ENCODE measurements at places on chromosomes 7 and 10. TPM values are rescaled to one million over a fixed set of nuclear protein-coding genes. Genes with fewer than 3 reads are reported as not detected.
A peak's percentile ranks its signal among the peaks of the same experiment; 100 is the strongest.

The NAT16 gene
- polyA plus RNA-seq: not detected

The HYAL4 gene
- not detected for polyA plus RNA-seq

The MRPS24 gene
- polyA plus RNA-seq: 91.1 TPM

The NPY4R gene
- polyA plus RNA-seq: not detected

The SORBS1 gene
- 49.9 TPM for polyA plus RNA-seq

DNA sequence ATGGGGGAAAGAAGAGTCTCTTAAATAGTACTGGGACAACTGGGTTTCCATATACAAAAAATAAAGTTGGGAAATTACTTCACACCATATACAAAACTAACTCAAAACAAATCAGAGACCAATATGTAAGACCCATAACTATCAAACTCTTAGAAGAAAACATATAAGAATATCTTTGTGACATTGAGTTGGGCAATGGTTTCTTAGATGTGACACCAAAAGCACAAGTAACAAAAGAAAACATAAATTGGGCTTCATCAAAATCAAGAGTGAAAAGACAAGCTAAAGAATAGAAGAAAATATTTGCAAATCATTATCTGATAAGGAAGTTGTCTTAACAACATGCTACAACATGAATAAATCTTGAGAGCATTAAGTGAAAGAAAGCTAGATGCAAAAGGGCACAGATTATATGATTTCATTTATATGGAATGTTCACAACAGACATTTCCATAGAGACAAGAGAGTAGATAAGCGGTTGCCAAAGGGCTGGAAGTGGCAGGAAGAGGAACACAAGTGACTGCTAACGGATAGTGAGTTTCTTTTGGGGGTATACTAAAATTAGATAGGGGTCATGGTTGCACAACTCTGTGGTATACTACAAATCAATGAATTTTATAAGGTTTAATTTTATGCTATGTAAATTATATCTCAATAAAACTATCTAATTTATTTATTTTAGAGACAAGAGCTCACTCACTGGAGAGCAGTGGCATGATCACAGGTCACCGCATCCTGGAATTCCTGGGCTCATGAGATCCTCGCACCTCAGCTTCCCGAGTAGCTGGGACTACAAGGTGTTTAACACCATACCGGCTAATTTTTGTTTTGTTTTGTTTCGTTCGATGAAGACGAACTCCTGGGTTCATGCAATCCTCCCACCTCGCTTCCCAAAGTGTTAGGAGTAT lies 35.4 kb downstream of the JMJD1C start:
- no peak overlapping the region for H3K27ac ChIP-seq
- DNase-seq: no peak
- H3K4me3 ChIP-seq: no peak overlapping the region
- H3K36me3 ChIP-seq: no peaks in the 10 kb centered on the region

GRCh38 chr7:158778471-158778870 lies 50.8 kb downstream of the ESYT2 start:
- no peaks in the 10 kb centered on the region for H3K27me3 ChIP-seq
- no peak overlapping the region for H3K4me3 ChIP-seq
- DNase-seq: no peak
- no peak overlapping the region for H3K27ac ChIP-seq
- H3K4me1 ChIP-seq: no peaks in the 10 kb centered on the region
- peaks cover 29% of the 10 kb centered on the region for H3K36me3 ChIP-seq

DNA sequence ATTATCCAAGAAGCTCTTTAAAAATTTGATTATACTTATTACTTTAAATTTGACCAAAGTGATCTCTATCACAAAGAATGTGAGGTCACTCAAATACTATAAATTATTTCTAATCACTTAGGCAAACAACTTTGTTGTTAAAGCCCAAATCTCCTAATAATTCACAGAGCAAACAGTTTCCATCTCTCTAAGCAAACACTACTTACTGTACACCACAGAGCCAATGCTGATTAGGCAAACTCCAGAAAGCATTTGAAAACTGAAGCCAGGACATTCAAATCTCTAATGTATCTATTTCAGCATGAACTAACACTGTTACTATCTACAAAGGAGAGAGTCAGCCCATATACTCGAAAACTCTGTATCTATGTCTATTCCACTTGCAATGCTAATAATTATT lies 107.1 kb downstream of the RNF32 start:
- peaks cover 3% of the 10 kb centered on the region for H3K36me3 ChIP-seq
- H3K4me1 ChIP-seq: no peaks in the 10 kb centered on the region
- H3K27ac ChIP-seq: no peak overlapping the region
- no peak overlapping the region for H3K4me3 ChIP-seq

DNA sequence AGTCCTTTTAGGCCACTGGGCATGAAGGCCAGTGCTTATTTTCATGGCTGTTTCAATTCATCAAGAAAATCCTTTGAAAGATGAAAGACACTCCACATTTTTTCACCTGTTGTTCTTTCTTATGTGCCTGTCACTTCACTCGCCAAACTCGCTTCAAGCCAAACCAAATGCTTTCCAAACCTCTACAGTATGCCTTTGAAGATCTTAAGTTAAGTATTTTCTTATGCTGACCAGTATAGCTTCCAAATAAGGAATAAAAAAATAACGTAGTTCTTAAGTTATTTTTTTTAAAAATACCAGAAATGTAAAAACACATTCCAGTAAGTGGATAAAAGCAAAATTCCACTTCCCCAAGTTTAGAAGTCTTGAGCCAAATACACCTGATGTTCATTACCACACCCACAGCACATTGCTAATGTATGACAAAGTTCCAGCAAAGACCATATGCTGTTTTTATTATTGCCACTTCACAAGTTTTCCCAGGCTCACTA lies 186.1 kb downstream of the MTERF1 start:
- H3K4me3 ChIP-seq: no peak overlapping the region
- H3K27me3 ChIP-seq: no peaks in the 10 kb centered on the region
- H3K27ac ChIP-seq: no peak overlapping the region
- no peak for DNase-seq
- no peaks in the 10 kb centered on the region for H3K4me1 ChIP-seq

GRCh38 chr7:43891069-43891955 lies 15.1 kb downstream of the URGCP start:
- H3K27ac ChIP-seq: no peak overlapping the region
- no peak for DNase-seq
- peaks cover 2% of the 10 kb centered on the region for H3K36me3 ChIP-seq
- H3K4me1 ChIP-seq: no peaks in the 10 kb centered on the region
- H3K4me3 ChIP-seq: no peak overlapping the region

DNA sequence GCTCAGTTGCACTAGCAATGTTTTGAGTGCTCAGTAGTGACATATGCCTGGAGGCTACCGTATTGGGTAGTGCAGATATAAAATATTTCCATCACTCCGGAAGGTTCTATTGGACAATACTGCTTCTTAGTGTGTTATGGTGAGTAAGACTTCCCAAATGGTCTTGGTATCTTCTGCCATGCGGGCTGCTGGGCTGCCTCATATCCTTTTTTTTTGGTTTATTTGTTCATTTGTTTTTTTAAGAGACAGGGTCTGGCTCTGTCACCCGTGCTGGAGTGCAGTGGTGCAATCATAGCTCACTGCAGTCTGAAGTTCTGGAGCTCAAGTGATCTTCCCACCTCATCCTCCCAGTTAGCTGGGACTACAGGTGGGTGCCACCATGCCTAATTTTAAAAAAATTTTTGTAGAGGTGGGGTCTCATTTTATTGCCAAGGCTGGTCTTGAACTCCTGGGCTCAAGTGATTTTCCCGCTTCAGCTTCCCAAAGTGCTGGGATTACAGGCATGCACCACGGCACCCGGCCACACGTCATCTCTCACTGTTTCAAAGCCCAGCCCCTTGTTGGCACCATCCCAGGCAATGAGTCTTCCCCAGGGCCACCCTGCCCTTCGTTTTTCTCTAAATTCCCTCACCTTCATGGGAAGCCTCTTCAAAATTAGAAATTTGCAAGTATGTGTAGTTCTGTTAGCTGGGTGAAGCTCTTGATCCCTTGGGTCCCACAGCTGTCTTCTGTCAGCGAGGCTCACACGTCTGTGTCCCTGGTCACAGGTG lies 111.0 kb upstream of the KLF14 start:
- no peak overlapping the region for H3K27ac ChIP-seq
- no peaks in the 10 kb centered on the region for H3K27me3 ChIP-seq
- H3K36me3 ChIP-seq: no peaks in the 10 kb centered on the region
- no peak overlapping the region for H3K4me3 ChIP-seq
- DNase-seq: no peak

DNA sequence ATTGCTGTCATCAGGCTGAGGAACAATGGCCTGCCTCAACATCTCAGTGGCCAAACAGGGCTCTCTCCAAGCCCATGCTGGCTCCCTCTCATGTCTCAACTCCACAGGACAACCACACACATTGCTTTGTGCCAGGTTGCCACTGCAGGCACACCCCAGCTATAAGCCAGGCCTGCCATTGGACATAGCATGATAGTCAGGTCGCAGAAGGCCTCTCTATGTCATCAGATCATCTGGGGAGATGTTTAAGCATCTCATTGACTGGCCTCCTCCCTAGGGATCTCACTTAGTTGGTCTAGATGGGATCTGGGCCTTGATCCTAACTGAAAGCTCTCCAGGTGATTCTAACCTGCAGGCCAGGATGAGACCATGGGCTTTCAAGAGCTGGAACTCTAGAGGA lies 257.2 kb downstream of the GRID1 start:
- H3K27ac ChIP-seq: no peak overlapping the region
- no peak for DNase-seq
- H3K4me1 ChIP-seq: no peaks in the 10 kb centered on the region
- H3K4me3 ChIP-seq: no peak overlapping the region

DNA sequence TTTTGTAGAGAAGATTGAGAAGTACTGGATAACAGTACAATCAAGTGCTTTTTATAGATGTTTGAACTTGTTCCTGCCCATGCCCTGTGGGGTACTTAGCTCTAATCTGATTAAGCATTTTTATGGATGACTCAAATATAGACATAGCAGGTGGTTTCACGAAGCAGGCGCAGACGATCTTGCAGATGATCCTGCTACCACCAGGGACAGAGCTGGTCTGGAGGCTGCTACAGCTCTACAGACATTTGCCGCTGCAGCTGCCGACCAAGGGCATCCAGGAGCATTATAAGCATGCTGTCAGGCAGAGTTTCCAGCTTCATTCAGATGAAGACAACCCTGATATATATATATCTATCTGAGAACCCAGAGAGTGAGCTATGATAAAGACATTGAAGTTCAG lies 650.4 kb downstream of the NXPH1 start:
- H3K27me3 ChIP-seq: no peaks in the 10 kb centered on the region
- H3K27ac ChIP-seq: no peak overlapping the region
- DNase-seq: no peak
- H3K4me1 ChIP-seq: no peaks in the 10 kb centered on the region
- H3K4me3 ChIP-seq: no peak overlapping the region

- no peaks in the 10 kb centered on the region for H3K27me3 ChIP-seq
- no peak overlapping the region for H3K27ac ChIP-seq
- H3K36me3 ChIP-seq: no peaks in the 10 kb centered on the region
- no peaks in the 10 kb centered on the region for H3K4me1 ChIP-seq
Measured at GRCh38 chr10:34908481-34908880, 93.4 kb upstream of the PARD3 start.

GRCh38 chr10:113958631-113959382 lies 84.9 kb upstream of the ADRB1 start:
- peak overlapping the region; percentile 82 for H3K27ac ChIP-seq
- no peaks in the 10 kb centered on the region for H3K36me3 ChIP-seq
- no peak for DNase-seq
- peaks cover 29% of the 10 kb centered on the region for H3K4me1 ChIP-seq
